ENCODE measurements at places on chromosomes 11 and 22.

- peak; percentile 43 for DNase-seq
Observed at GRCh38 chr11:104163100-104164027, 583 bp downstream of the PDGFD start.

DNA sequence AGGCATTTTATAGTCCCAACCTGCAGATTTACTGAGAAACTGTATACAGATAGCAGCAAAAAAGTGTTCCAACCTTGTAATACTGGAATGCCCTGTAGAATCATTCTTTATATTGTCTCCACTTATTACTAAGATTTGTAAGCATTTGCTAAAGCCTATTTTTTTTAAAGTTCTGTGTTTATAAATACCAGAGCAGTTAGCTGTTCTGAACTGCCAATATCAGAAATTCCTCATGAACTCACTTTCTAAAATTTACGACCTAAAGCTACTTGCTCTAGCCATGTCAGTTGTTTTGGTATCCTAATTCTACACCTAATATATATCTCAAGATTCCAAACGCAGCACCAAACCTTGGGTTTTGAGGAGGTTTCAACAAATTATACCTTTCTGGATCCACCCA lies 103.2 kb downstream of the C11orf65 start:
- DNase-seq = no peak

GRCh38 chr11:108713076-108713790 lies 48.4 kb downstream of the DDX10 start:
- DNase-seq = no peak

- DNase-seq = peak; percentile 65
Observed at GRCh38 chr11:113806406-113806805, 26.8 kb downstream of the CLDN25 start.

- no peak for DNase-seq
Observed at GRCh38 chr11:12991426-12991825, 17.7 kb upstream of the RASSF10 start.

DNA sequence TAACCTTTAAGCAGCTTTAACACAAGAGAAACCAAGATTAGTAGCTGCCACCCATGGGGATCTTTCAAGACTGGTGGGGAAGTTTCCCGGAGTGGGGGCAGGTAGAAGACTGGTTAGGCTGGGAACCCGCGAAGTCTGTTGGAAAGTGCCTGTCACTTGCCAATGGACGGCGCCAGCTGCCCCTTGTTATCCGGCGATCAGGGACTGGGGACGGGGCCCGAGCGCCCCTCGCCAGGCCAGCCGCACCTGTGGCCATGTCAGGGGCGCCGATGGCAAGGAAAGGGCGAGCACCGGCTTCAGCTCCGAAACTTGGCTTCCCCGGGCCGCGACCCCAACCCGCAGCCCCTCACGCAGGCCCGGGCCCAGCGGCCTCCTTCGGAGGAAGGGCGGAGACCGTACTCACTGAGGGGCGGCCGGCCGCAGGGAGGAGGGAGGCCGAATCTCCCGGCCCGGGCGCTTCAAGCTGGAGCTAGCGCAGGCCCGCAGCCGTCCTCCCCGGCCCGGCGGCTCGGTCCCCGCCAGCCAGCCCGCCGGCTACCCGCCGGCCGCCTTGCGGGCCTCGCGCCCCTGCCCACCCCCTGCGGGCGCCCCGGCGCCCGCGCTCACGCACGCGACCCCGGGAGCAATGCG lies 539 bp downstream of the EIF4ENIF1 start:
- peak; percentile 65 for DNase-seq

- DNase-seq = no peak
Observed at GRCh38 chr22:17606496-17606895, 22.1 kb downstream of the ATP6V1E1 start.

GRCh38 chr11:43234881-43235280 lies 76.9 kb upstream of the API5 start:
- no peak for DNase-seq

DNA sequence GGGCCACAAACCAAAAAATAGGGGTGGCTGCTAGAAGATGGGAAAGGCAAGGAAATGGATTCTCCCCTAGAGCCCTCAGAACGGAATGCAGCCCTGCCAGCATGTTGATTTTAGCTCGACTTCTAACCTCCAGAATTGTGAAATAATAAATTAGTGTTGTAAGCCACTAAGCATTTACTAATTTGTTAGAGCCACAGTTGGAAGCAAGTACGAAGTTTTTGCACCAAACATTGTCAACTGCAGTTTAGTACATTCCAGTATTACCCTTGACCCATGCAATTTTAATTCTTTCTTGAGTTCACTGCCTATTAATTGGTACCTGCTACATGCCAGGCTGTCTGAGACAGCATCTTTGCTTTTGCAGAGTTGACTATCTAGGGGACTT lies 32.2 kb downstream of the PARVA start:
- no peak for DNase-seq

GRCh38 chr11:66451663-66452062 lies 13.0 kb upstream of the MRPL11 start:
- DNase-seq = no peak

GRCh38 chr11:95293116-95293515 lies 62.1 kb upstream of the SESN3 start:
- DNase-seq = peak; percentile 5

DNA sequence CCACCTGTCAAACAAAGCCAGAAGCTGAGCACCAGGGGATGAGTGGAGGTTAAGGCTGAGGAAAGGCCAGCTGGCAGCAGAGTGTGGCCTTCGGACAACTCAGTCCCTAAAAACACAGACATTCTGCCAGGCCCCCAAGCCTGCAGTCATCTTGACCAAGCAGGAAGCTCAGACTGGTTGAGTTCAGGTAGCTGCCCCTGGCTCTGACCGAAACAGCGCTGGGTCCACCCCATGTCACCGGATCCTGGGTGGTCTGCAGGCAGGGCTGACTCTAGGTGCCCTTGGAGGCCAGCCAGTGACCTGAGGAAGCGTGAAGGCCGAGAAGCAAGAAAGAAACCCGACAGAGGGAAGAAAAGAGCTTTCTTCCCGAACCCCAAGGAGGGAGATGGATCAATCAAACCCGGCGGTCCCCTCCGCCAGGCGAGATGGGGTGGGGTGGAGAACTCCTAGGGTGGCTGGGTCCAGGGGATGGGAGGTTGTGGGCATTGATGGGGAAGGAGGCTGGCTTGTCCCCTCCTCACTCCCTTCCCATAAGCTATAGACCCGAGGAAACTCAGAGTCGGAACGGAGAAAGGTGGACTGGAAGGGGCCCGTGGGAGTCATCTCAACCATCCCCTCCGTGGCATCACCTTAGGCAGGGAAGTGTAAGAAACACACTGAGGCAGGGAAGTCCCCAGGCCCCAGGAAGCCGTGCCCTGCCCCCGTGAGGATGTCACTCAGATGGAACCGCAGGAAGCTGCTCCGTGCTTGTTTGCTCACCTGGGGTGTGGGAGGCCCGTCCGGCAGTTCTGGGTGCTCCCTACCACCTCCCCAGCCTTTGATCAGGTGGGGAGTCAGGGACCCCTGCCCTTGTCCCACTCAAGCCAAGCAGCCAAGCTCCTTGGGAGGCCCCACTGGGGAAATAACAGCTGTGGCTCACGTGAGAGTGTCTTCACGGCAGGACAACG lies 11.7 kb downstream of the CXCR5 start:
- no peak for DNase-seq

GRCh38 chr11:71335371-71335770 lies 83.0 kb upstream of the SHANK2 start:
- DNase-seq = no peak

DNA sequence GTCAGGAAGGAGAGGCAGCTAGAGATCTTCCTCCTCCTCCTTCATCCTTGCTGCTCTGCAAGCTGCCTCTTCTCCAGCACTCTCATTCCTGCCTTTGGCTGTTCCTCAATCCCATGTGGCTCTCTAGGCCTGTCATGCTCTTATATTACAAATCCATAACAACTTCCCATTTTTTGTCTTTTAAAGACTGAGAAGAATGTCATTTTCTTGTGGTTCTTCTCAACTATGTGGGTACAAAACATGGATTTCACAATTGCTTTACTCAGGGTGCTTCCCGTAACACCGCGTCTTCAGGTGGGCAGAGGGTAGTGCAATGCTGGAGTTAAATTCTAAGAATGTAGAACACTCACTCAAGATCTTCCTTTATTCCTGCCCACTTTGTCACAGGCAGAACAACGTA lies 6.8 kb upstream of the CAT start:
- DNase-seq = no peak

DNA sequence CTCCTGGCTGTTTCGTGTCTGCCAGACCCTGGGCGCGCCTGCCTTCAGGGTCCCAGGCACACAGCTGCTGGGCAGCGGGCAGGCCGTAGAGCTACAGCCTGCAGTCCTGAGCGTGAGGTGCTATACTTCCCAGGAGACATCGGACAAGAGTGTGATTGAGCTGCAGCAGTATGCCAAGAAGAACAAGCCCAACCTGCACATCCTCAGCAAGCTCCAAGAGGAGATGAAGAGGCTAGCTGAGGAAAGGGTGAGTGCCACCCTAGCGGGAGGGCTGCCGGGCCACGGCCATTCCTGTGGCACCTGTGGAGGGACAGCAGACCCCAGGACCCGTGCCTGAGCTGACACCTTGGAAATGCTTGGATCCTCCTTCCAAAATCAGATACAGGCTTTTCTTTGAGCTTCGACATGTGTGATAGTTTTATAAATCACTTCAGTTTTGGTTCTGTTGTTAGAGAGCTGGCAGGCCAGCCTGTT lies 7.1 kb upstream of the RANBP1 start:
- no peak for DNase-seq

- DNase-seq = no peak
Observed at GRCh38 chr11:94793002-94793401, 24.8 kb downstream of the AMOTL1 start.

DNA sequence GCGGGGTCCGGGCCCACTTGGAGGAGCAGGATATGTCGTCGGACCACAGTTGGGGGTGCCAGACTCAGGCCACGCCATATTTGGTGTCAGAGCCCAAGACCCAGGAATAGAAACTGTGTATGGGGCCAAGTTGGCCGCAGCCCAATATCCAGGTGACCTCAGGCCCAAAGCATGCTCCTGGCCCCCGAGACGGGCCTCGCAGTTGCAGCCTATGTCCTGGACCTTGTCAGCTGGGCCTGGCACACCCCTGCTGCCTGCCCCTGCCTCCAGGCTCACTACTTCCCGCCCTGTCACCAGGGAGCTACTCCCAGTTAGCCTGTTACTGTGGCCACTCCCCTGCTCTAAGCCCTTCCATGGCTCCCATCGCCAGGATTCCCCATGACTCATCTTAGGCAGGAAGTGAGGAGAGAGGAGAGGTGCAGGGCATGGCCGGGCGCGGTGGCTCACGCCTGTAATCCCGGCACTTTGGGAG lies 23.1 kb downstream of the A4GALT start:
- DNase-seq = no peak

DNA sequence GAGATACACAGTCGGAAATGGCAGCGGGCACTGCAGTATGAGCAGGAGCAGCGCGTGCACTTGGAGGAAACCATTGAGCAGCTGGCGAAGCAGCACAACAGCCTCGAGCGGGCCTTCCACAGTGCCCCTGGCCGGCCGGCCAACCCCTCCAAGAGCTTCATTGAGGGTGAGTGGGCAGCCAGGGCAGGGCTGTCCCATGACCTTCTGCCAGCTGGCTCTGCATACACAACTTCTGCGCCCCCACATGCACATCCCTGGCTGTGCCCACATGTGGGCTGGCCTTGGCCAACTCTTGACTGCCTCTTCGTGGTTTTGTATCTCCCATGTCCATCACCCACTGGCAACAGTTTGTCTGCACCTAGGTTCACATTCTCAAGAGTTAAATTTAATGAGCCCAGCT lies 81.1 kb downstream of the MORC2 start:
- no peak for DNase-seq

- DNase-seq = no peak
Observed at GRCh38 chr11:128135451-128135850, 451.9 kb downstream of the ETS1 start.

DNA sequence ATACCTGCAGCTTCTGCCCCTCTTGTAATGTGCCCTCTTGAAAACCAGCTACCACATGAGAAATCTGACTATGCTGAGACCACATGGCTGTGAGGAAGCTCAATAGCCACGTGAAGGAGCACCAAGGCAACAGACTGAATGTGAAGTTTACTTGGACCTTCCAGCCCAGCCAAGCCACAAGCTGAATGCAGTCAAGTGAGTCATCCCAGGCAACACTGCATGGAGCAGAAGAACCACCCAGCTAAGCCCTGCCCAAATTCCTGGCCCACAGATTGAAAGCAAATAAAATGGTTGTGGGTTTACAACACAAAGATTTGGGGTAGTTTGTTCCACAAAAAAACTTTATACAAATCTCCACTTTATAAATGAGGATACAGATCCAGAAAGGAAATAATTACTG lies 114.5 kb downstream of the TIMP3 start:
- no peak for DNase-seq

- no peak for DNase-seq
Observed at GRCh38 chr11:18566406-18566805, 22.1 kb downstream of the UEVLD start.

DNA sequence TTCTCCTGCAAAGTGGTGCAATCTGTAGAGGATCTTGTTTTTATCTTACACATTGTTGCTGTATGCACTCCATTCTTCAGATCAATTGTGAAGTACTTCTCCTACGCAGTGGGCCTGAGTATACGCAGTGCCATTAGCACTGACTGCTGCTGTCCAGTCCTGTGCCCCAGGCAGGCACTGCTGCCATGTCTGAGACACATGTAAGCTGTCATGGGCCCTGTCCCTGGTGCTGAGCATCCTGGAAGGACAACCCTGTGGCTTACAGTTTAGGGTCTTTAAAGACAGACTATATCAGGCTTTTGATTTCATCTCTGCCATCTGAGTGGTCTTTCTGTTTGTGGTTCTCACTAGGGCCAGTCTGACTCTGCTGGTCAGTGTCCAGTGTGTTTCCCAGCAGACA lies 44.8 kb upstream of the PTPN5 start:
- DNase-seq = no peak

DNA sequence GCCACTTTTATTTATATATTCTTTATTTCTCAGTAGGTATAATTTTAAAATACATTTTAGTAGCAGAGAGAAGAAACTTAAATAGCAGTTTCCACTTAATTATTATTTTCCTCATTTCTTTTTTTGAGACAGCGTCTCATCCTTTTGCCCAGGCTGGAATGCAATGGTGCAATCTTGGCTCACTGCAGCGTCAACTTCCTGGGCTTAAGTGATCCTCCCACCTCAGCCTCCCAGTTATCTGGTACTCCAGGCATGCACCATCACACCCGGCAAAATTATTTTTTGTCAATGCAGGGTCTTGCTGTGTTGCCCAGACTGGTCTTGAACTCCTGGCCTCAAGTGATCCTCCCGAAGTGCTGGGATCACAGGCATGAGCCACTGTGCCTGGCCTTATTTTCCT lies 38.3 kb downstream of the ATG13 start:
- DNase-seq = no peak

GRCh38 chr11:66159324-66159984 lies 89.4 kb downstream of the PACS1 start:
- no peak for DNase-seq
